Activated naive CD8-positive, alpha-beta T cell treated with anti-CD3 and anti-CD28 coated beads, Interleukin-2, amount 50 U/mL, for 16 hours (primary cell): ENCODE measurements at places on chromosomes 5 and 9.

GRCh38 chr5:2890011-2890410 is 138.5 kb upstream of the IRX2 start:
- DNase-seq, result no peak

DNA sequence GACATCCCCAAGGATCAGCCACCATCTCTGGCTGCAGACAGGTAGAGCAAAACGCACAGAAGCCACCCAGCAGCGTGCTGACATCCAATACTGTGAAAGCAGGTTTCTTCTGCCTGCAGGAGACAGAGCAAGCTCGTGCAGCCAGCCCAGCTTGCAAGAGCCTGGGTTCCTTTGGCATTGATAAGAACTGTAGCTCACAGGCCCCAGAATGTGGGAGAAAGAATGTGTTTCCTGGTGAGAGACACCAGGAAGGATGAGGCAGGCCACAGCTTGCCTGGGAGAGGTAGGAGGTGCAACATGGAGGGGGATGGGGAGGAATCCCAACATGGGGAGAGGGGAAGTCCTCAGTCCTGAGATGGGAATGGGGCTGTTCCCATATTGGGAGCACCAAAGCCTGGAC is 34.0 kb upstream of the ARAP3 start:
- no peak for DNase-seq

DNA sequence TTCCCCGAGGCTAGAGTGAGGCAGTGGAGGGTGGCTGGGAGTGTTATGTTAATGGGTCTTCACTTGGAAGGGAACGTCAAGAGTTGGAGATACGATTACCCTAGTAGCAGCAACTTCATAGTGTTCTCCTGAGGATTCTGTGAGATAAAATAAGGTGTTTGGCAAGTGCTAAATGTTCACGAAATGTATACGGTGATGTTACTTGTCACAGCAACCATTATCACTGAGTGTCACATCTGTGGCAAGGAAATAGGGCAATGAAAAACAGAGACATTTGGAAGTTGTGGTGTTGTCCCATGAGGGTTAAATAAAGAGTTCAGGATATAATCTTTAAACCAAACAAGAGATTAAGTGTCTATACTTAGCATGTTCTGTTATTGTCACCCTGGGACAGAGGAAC is 183.3 kb downstream of the ALDH1A1 start:
- DNase-seq, result no peak

DNA sequence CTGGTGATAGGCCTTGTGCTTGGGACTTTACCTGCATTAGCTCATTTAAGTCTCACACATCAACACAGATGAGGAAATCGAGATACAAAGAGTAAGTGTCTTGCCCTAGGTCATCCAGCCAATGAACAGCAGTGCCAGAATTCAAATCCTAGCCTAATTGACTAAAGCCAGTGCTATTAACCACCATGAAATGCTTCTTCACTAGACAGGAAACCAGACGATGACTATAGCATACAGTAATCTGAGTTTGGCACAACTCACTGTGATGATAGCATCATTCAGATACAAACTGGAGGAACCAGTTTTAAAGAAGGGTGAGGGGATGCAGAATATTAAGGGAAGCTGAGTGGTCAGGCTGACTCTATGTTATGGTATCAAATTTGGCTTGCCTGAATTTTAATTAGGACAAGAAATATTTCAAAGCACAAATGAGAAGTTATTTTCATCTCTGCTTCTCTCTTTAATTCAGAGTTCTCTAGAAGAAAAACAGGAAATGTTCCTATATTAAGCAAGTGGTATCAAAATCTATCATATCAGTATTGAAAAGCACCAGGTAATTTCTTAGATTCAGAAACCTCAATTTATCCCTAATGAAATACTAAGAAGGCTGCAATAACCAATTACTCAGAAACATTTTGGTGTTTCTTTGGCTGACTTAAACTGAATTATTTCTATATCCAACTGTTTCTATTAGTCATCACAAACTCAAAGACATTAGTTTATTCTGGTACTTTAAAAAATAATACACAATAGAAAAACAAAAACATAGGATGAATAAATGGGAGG is 147.0 kb upstream of the RASA1 start:
- DNase-seq, result no peak

DNA sequence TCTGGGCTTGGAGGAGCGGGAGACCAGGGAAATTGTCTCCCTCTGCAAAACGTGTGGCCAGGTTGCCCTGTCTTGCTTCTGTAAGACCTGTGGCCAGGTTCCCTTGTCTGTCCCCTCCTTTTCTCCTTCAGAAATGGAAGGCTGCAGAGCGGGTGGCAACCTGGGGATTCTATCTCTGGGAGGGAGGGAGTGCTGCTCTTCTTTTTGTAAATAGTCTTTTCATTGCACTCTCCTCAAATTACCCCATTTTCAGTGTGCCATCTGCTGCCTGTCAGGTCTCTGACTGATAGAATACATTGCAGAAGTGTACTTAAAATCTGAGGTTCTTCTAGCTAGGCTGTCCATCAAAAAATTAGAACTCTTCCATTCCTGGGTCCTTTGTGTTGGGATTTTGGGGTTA is 126.0 kb downstream of the GABRB2 start:
- DNase-seq, result no peak

DNA sequence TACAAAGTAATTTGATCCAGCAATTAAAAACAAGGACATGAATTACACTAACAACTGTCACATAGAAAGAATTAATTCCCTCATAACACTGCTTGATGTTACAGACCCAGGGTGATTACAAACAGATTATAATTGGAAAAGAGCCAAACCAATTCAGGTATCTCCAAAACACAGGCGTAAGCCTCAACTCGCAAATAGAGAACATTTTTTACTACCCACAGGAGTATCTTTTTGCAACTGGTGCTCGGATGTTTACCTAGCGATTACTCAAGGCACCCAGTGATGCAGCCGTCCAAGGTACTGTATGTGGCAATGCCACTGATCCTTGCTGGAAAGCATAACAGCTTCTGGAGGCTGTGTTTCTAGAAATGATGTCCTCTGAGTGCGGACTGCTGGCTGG is 386.1 kb upstream of the KIF2A start:
- no peak for DNase-seq

GRCh38 chr9:87513161-87513560 is 15.5 kb downstream of the DAPK1 start:
- no peak for DNase-seq

- DNase-seq, result no peak
Measured at GRCh38 chr9:126724226-126724625, 80.6 kb upstream of the ZBTB43 start.

GRCh38 chr5:125660231-125660895 is 762.8 kb upstream of the GRAMD2B start:
- DNase-seq, result no peak

DNA sequence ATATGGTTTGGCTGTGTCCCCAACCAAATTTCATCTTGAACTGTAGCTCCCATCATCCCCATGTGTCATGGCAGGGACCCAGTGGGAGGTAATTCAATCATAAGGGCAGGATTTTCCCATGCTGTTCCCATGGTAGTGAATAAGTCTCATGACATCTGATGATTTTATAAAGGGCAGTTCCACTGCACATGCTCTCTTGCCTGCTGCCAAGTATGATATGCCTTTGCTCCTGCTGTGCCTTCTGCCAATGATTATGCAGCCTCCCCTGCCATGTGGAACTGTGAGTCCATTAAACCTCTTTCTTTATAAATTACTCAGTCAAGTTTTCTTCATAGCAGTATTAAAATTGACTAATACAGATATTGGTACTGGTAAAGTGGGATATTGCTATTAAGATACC is 42.4 kb downstream of the MARCHF11 start:
- no peak for DNase-seq

- DNase-seq, result no peak
Measured at GRCh38 chr5:57987552-57987951, 472.3 kb downstream of the PLK2 start.

DNA sequence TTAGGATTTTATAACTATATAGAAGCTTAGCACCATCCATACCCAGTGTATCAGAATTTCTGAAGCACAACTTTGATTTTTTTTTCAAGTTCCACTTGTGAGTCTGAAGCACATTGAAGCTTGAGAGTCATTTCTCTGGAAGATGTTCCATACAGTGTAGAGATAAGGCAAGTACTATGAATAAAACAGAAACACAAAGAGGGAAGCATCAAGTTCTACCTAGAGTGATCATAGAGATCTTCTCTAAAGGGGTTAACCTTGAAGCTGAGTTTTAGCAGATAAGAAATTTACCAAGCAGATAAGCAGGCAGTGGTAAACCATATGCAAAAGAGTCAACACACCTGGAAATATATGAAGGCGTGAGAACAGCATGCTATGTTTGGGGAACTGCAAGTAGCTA is 125.3 kb downstream of the MCTP1 start:
- DNase-seq, result no peak

DNA sequence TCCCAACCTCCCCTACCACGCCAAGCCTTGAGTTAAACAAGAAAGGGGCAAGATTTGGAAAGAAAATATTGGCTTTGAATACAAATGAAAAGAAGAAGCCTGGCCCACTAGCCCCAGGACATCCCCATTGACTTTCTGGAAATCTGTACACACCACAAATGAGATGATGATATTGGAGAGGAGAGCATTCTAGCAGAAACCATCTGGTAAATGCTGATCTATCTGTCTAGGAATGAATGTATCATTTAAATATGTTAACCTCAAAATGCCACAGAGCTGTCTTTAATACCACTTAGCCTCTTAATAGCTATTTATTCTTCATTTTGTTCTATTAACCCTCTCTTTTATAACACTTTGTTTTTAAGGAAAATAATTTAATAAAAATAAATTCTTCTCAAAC is 270.2 kb upstream of the PDE4D start:
- DNase-seq, result no peak

DNA sequence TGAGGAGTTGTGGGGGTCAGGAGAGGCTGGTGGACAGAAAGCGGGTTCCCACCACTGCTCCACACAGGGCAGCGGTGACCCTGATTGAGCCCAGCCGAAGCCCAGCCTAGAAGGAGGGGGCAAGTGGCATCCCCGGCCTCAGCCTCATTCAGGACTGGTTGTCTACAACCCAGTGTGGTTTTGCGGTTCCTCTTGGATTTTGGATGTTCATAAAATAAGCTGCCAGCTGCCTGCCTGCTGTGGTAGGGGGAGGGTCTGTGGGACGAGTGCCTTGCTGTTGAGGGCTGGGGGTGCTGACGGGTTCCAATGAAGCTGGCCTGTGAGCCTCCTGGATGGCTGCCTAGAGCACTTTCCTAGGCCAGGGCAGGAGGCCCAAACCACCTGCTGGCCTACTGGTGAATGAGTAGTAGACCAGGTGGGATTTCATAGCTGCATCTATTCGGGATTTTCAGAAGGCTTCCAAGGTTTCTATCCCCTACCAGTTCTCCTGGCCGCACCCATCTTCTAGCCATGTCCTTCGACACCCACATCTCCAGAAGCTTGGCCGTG is 102.4 kb downstream of the NDFIP1 start:
- DNase-seq, result no peak

- DNase-seq, result no peak
Measured at GRCh38 chr5:77990020-77990419, 213.9 kb upstream of the TBCA start.

DNA sequence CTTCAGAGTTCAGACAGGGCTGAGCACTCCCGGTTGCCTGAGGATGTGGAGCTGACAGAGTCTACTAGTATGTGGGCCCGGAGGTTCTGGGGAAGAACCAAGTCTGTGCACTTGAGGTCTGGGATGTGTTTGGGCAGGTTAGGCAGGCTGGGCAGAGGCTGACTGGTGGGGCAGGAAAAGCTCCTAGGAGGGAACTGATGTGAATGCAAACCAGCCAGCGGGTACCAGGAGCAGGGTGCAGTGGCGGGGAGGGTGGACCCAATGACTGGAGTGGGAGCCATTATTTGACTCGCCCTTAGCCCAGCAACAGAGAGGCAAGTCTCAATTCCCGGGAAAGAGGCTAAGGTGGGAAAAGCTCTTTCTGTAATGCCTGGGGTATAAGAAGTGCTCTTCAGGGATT is 419.9 kb upstream of the DAP start:
- DNase-seq, result no peak

DNA sequence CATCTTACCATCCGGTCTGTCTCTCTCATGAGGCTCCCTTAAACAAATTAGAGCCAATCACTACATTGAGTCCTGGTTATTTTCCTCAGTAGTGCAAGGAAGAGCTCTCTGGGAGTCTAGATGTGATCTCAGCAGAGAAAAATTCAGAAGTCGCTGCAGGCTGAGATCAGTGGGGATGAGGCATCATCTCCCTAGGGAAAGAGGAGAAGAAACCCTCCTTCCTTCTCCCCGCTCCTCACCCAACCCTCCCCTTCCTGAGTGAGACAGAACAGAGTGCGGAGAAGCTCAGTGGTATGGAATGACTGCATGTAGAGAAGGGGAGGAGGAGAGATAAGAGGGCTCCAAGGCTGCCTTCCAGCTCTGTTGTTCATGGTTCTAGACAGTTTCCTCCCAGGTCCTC is 80.5 kb downstream of the PAPPA start:
- no peak for DNase-seq

- no peak for DNase-seq
Measured at GRCh38 chr9:37309136-37309535, 113.4 kb upstream of the GRHPR start.

DNA sequence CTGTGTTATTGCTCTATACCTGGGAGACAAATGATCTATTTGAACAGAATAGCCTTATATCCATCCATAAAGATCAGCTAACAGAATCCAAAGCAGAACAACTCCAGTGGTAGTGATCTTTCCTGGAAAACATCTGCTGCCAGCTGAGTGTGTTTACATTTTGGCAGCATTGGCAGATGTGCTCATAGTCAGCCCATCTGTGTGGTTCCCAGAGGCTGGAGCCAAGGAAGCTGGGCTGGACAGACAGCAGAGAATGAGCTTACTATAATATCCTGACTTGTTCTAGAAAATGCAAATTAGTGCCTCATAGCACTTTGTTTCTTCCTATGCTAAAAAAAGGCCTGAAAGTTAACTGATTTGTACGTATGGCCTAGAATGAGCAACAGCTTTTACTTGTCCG is 99.7 kb downstream of the ST8SIA4 start:
- no peak for DNase-seq

DNA sequence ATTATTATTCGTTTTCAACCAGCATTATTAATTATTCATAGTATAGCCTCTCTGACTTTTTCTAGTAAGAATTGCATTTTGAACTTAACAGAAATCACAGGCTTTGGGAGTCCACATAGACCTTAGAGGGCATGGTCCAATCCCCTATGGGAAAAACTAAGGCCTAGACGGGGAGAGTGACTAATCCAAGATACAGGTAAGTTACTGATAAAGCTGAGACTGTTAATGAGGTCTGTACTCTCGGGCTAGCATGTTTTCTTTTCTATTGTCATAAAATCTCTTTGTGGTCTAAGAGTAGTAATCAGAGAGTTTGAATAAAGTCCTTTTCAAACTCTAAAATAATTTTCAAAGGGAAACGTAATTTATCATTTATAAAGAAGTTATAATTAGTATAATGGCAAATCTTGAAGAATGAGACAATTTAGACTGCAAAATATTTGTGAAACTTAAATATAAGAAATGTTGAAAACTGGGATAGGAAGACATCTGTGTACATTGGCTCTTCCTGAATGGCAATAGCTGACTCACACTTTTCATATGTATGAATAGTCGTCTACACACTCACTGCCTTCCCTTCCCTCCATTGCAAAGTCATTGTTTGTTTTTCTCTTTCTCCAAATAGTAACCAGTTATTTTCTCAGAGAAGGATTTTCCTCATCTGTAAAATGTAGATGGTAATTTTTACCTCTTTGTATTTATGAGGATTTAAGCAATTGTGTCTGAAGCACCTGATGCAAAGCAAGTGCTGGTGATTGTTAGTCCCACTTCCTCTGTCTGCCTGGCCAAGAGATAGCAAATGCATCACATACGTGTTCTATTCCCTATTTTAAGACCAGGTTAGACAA is 207.9 kb upstream of the CD180 start:
- DNase-seq, result no peak
